ENCODE measurements at places on chromosomes 4 and X. TPM values are rescaled to one million over a fixed set of nuclear protein-coding genes. Genes with fewer than 3 reads are reported as not detected.

Gene NOCT
- 2.8 TPM for total RNA-seq

Gene ARX
- total RNA-seq: 0.53 TPM

Gene RBMXL3
- not detected for total RNA-seq

Gene GLRA3
- total RNA-seq: not detected

DNA sequence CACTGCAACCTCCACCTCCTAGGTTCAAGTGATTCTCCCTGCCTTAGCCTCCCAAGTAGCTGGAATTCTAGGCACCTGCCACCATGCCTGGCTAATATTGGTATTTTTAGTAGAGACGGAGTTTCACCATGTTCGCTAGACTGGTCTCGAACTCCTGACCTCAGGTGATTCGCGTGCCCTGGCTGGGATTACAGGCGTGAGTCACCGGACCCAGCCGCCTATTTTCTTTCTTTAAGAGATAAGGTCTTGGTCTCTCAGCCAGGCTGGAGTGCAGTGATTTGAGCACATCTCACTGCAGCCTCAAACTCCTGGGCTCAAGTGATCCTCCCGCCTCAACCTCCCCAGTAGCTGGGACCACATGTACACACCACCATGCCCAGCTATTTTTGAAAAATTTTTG is 166.5 kb downstream of the DHRSX start:
- DNase-seq: no peak

Data from lower lobe of right lung (tissue), 2 donors.